ENCODE measurements at places on chromosomes 12 and 14.

DNA sequence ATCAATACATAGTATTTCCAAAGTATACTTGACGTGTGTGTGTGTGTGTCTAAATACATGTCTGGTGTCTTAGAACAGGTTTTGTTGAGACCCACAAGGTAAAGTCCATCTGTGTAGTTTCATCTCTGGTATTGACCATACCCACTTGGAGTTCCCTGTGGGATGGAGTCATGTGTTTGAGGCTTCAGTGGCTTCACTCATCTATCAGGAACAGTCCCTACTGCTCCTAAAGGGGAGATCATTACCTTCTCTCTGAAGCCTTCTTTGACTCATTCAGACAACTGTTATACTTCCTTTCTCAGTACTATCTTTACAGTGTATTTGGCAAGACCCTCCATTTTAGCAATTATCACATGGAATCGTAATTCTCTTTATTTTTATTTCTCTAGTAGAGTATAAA is 14.2 kb downstream of the RAB21 start:
- no peak for DNase-seq

GRCh38 chr12:96248136-96248931 is 54.2 kb downstream of the ELK3 start:
- no peak for DNase-seq

DNA sequence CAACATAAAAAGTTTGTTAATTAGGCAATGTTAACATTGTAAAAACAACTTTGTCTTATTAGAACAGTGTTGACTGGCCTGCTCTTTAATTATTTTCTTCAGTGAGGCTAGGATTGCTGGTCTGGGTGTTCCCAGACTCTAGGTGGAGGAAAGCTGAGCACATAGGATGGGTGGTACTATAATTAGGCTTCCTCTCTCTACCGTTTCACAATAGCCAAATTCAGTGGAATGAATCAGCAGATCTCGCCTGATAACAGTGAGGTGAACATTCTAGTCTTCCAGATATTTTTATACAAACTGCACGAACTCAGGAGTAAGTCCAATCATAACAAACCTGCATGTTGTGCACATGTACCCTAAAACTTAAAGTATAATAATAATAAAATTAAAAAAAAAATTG is 11.9 kb downstream of the PTGDR start:
- no peak for DNase-seq

- no peak for DNase-seq
Measured at GRCh38 chr12:79555028-79555925, 135.5 kb downstream of the PAWR start.

DNA sequence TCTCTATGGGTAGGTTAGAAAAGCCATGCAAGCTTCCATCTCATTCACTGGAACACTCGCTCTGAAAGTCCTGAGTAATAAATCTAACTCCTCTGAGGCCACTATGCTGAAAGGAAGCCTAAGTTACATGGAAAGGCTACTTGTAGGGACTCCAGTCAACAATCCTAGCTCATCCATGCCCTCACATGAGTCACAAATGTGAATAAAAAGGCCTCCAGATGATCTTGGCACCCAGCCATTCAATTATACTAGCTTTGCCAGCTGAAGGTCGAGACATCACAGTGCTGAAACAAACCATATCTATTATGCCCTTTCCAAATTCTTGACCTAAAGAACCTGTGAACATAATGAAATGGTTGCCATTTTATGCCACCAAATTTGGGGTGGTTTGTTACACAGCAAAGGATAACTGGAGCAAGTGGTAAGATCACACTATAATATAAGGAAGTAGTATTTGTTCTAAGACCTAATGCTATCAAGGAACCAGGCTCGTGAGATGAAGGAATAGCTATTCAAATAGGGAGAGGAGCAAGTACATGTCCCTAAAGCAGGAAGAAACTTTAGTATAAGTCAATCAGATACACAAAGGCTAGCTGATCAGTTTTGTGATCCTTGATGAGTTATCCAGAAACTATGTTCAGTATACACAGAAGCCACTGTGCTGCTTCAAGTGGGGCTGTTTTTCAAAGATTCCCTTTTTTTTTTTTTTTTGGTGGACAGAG is 142.1 kb downstream of the MED13L start:
- peak; percentile 39 for DNase-seq

DNA sequence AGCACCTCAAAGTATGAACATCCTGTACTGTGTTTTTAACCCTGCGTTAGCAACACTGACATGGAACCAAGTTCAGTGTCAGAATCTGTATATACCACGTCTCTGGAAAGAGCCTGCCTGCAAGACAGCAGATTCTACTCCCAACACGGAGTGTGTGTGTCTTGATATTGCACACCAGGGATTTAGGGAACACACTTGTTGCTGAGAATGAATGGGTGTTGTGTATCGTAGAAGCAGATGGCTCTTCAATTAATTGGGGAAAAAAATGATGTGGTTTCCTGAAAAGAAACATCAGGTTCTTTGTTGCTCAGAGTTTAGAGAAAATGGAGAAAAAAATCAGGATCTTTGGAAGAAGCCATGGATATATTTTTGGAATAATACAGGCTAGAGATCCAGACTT is 170.8 kb downstream of the EGLN3 start:
- no peak for DNase-seq

DNA sequence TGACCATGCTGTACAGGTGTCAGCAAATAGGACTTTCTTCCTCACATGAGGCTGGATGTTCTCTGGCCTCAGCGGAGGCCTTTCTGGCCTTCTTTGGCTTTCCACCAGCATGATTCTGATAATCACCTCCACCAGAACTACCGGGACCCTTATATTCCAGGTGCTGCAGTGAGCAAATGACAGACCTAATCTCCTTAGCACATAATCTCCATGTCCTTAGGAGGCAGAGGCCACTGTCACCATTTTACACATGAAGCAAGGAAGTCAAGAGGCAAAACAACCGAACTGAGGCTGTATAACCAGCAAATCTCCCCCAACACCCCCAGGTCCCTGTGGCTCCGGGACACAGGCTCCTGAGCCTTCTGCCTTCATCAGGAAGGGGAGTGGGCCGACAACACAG is 91.2 kb downstream of the ITPK1 start:
- DNase-seq, result no peak

- DNase-seq, result no peak
Measured at GRCh38 chr12:118813778-118814357, 167.5 kb upstream of the SRRM4 start.

- DNase-seq, result no peak
Measured at GRCh38 chr14:63910583-63911363, 58.0 kb downstream of the SYNE2 start.

GRCh38 chr14:102508774-102509745 is 516 bp downstream of the ANKRD9 start:
- DNase-seq, result no peak

GRCh38 chr14:103488960-103489359 is 33.7 kb downstream of the CKB start:
- DNase-seq, result no peak

DNA sequence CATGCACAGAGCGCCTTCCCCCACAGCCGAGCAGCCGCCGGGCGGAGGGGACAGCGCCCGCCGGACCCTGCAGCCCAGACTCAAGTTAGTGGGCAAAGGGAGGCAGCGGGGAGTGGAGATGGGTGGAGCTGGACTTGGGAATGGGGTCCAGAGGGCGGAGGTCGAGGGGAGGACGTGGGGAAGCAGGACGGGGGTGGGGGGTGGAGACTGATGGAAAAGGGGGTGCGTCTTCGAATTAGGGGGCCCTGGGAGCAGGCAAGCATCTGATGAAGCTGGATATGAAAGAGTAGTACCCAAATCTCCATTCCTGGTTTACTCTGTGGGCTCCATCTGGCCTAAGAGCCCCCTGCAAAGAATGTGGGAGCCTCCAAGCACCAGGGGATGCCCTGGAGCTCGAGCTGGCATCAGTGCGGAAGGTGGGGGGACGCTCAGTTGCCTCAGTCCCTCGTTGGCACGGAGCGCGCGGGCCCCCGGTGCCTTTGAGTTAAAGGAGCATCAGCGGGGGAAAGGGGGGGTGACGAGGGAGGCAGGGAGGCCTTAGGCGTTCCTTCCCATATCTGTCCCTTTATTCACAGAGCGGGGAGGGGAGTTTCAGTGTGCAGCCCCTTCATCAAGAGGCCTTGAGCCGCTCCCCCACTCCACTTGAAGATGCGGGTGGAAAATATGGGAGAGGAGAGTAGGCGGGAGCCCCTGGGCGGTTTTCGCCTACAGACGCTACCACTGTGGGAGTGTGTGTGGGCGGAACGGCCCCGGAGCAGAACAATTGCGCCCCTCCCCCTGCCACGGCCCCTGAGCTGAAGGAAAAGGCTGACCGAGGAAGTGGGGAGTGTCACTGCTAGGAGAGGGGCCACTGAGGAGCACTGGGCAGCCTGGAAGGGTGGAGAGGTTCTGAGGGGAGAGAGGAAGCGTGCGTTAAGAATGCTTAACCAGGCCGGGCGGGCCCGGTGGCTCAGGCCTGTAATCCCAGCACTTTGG is 644 bp downstream of the NAB2 start:
- DNase-seq, result no peak

DNA sequence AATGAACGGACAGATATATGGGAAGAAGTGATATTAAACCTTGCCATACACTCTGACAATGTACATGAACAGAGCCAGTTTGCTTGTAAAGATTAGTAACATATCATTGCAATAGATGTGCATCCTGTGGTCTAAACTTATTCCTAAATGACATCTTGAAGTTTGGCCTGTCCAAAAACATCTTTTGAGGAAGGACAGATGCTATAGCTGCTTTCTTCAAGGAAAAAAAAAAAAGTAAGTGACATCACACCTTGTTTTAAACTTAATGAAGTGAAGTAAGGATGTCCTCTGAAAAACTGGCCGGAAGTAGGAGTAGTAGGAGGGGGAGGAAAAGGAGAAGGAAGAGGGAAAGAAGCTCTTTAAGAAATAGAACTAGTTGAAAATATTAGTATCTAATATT is 132.8 kb downstream of the RAD51B start:
- DNase-seq, result no peak

- DNase-seq, result no peak
Measured at GRCh38 chr14:103343905-103344797, 10.1 kb downstream of the EIF5 start.

DNA sequence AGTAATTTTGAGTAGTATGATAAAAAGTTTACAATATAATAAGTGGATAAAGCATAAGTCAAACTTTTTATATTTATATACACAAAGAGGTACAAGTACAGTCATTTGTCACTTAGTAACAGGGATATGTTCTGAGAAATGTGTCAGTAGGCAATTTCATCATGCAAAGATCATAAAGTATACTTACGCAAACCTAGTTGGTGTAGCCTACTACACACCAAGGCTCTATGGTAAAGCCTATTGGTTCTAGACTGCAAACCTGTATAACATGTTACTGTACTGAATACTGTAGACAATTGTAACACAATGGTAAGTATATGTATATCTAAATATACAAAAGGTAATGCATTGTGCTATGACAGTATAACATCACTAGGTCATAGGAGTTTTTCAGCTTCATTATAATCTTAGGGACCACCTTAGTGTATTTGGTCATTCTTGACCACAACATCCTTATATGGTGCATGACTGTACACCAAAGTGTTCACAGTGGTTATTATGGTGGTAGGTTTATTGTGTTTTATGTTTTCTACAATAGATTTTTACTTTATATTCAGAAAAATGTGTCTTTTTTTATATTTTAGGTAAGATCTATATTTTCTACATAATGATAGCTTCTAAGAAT is 14.9 kb upstream of the SCFD1 start:
- DNase-seq, result no peak

- DNase-seq, result no peak
Measured at GRCh38 chr12:75443709-75444108, 36.8 kb upstream of the GLIPR1 start.

- no peak for DNase-seq
Measured at GRCh38 chr12:53495903-53496751, 3.1 kb downstream of the MAP3K12 start.

DNA sequence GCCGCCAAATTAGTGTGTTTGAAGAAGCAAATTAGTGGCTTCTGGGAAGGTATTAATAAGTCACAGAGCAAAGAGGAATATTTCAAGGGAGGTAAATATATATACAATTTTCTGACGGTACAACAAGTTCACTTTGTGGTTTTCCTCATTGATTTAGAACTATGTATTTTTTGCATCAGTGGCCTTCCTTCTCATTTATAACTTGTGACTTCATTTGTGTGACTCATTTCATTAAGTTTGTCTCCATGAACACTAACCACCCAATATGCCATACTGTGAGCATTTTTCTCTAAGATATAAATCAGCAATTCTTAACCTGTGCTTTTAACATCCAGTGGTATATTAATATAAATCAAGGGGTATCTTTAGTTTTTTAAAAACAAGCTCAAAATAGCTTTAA is 29.3 kb upstream of the ARHGAP5 start:
- DNase-seq, result no peak

GRCh38 chr12:1924996-1925683 is 6.7 kb upstream of the CACNA2D4 start:
- no peak for DNase-seq

DNA sequence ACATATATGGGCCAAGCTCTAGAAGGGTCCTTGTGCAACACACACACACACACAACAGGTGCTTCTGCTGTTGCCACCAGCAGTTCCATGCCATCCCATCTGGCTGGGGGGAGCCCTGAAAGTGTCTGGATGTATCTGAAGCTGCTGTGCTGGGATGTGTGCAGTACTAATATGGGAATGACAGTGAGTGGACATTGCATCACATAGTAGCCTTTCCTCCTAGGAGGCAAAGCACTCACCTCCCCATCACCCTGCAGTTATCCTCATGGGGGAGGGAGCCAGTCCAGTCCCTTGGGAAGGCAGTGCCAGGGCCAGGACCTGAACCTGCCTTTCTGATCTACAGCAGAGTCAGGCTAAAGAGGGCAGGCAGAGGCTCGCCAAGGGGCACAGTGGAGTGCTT is 208.9 kb downstream of the CACNA1C start:
- DNase-seq, result no peak

Data from NCI-H187 treated with DMSO at 0.1 percent for 48 hours (cell line).